ENCODE measurements at places on chromosomes 13 and 19. TPM values are rescaled to one million over a fixed set of nuclear protein-coding genes. Genes with fewer than 3 reads are reported as not detected.

ZIM2 gene
- 0.18 TPM for polyA plus RNA-seq

DNA sequence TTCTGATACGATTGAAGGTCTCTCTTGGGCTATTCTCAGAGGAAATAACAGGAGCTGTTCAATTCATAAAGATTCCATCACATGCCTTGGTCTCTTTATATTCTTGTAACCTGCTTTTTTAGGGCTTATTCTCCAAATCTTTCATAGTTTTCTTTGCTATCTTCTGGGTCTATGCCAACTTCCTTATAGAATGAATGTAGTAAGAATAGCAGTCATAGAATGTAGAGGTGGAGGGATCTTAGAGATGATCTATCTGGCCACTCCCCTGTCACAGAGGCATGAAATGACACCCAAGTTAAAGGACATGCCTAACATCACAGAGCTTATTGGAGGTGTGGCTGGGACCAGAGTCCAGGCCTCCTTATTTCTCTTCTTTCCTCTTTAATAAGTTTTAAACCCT is 13.2 kb downstream of the LCP1 start:
- DNase-seq: no peak

FXYD1 gene
- 121 TPM for polyA plus RNA-seq

- DNase-seq: peak; percentile 15
These were observed 367.9 kb downstream of the SLC7A1 start for GRCh38 chr13:29227576-29227975.

DNA sequence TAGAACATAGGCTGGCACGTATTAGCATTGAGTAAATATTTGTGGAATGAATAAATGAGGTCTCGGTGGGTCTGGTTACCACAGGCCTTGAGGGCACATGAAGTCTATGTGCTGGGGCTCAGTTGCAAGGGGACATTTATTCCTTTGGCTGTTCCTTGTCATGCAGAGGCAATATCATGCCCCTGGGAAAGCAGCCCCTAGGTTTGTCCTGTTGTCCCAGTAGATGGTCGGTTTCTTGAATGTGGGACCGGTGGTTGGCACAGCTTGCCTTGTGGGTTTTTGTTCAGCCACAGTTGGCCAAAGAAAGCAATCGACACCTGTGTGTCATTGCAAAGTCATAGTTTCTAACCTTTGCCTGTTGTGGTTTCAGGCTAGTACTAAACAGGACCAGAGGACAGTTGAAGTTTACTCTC is 24.7 kb upstream of the GPR183 start:
- no peak for DNase-seq

HOMER3 gene
- polyA plus RNA-seq: 28.4 TPM

Data from urinary bladder (tissue), 4 donors.